Stimulated activated memory B cell treated with anti-CD40 and anti-IgM and Interleukin-4, amounts not matched to agents 10 μg/mL and 1 μg/mL and 100 μg/mL, for 72 hours (primary cell): ENCODE measurements at places on chromosomes 4 and X.

GRCh38 chr4:120731561-120731960 is 191.0 kb downstream of the PRDM5 start:
- ATAC-seq, result no peak

- no peak for ATAC-seq
Measured at GRCh38 chrX:134604701-134605311, 53.5 kb downstream of the PLAC1 start.

DNA sequence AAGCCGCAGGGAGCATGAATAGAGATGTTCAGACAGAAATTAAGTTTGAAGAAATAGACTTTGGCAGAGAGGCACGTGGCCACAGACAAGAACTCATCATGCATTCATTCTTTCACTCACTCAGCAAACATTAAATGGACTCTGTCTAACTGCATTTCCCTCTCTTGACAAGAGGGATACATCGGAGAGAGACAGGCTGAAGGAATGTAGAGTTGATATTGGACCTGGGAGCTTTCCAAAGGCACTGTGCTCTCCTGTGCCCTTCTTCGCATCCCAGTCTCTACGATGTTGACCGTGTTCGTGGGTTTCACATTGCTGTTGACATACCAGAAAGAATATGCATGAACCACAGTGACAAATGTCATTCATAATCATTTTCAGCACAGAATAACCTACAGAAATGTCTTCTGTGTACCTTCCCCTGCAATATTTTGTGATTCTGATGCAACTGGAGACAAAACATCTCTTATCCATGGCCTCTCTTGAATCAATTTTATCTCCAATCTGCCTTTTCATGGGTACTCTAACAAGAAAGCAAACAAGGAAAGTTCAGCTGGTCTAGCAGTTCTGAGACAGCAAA is 34.7 kb upstream of the CD99 start:
- no peak for ATAC-seq

- no peak for ATAC-seq
Measured at GRCh38 chr4:108031427-108032083, 41.9 kb downstream of the HADH start.

DNA sequence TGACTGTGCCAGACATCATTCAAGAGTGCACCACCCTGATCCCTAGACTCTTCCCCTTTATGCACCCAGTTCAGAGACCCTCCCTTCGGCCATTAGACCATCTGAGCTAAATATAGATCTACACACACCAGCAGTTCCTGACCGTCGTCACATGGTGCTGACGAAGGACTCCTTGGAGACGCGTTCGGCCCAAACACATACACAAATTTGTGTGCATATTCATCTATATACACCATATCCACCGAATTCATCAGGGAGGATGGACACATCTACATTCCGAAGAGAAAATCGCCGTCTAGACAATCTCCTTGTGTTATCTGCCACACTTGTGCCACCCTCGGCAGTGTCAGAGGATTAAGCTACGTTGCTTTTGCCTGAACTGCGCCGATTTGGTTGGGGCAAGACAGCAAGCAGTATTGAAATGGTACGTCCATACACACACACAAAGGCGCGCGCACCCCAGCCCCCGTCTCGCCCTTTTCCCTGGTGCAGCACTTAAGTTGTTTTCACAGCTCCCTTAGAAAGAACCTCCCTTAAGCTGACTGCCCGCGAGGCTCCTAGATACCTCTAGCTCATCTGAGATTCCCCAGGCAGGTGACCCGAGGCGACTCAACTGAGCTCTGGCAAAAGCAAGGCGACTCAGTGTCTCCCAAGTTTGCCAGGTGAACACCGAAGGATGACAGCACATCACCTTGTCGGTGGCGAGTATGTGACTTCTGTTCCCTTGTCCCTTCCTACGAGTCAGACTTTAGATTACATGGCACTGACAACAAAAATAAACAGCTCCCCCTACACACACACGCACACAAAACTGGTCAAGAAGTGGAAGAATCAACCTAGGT is 1.0 kb downstream of the RASGEF1B start:
- peak; percentile 13 for ATAC-seq

DNA sequence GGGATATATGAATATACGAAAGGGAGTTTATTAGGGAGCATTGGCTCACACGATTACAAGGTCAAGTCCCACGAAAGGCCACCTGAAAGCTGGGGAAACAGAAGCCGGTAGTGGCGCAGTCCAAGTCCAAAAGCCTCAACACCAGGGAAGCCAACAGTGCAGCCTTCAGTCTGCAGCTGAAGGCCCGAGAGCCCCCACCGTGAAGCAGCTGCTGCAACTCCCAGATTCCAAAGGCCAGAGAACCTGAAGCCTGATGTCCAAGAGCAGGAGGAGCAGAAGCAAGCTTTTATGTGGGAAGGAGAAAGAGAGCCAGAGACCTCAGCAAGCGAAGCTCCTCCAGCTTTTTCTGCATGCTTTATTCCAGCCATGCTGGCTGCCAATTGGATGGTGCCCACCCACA is 275.8 kb downstream of the PTTG2 start:
- ATAC-seq, result no peak

DNA sequence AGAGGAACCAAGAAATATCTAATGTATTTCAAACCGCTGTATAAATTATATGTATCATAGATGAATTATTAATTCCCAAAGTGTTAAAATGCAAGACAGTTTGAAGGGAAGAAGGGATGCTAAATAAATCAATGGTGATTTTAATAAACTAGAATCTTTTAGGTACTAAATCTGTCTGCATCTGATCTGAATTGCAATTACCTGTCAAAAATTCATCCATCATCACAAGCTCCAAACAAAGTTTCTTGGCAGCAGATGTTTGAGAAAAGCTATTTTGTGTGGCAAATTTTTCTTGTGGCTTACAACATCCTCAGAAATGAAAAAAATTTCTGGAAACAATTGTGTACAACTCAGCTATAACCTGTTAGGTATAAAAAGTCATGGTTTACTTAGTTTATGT is 816.0 kb upstream of the NDST4 start:
- ATAC-seq, result no peak

- no peak for ATAC-seq
Measured at GRCh38 chr4:140249351-140249750, 95.4 kb upstream of the MAML3 start.

GRCh38 chr4:48102303-48102702 is 31.7 kb downstream of the TXK start:
- no peak for ATAC-seq

DNA sequence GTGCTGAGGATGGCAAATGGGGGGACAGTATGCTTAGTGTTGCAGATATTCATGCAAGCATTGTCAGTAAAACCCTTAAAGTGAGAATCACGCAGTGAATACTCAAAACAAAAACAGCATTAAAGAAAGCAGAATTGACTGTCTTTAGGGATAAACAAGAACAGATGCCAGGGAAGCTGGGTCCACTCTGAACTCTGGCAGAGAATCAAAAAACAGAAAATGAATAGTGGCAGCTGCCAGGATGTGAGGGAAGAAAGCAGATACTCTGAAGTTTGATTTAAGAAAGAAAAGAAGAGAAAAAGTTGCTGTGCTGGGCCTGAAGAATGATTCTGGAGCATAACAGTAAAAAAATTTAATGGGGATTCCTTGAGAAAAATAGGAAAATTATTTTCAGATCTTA is 131.5 kb downstream of the GABRA2 start:
- no peak for ATAC-seq

DNA sequence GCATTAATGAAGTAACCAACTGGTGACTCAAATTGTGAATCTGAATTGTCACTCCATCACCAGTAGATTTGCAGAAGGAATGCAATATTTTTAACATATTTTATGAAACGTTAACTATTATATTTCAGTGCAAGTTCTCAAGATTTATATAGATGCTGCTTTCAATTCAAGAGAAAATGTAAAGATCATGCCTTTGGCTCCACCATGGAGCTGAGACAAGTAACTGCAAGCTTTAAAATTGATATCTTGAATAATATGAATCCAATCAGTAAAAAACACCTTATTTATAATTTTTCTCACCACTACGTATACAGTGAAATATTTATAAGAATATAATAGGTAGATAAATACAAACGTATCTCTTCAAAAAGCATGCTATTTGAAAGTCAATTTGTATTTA is 27.8 kb upstream of the GALNTL6 start:
- no peak for ATAC-seq

DNA sequence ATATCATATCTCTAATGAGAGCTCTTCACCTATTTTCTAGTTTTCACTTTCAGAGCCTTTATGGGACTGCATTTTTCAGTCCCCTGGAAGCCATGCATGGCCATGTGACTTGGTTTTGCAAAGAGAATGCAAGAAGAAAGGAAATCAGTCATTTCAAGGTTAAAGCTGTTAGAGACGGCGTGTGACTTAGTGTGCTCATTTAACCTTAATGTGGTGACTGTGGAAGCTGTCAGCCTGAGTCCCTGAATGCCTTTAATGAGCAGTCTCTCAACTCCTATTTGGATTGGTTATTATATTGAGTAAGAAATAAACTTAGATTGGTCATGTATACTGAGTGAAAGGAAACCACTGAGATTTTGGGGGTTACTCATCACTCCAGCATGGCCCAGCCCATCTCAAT is 212.7 kb downstream of the KCNIP4 start:
- ATAC-seq, result no peak

DNA sequence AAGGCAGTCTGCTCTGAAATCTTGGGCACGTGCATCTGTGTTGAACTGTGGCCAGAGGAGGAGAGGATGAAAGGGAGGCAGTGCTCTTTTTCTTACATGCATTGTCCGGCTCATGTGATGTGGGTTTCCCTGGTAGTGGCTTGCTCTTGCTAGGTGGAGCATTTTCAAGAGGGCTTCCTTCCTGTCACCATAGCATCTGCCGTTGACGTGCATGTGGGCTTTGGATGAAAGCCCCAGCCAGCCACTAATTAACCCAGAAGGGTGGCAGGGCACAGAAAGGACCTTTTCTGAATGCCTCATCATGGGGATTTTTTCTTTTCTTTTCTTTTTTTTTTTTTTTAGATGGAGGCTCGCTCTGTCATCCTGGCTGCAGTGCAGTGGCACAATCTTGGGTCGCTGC is 121.3 kb downstream of the GPR143 start:
- peak; percentile 97 for ATAC-seq

DNA sequence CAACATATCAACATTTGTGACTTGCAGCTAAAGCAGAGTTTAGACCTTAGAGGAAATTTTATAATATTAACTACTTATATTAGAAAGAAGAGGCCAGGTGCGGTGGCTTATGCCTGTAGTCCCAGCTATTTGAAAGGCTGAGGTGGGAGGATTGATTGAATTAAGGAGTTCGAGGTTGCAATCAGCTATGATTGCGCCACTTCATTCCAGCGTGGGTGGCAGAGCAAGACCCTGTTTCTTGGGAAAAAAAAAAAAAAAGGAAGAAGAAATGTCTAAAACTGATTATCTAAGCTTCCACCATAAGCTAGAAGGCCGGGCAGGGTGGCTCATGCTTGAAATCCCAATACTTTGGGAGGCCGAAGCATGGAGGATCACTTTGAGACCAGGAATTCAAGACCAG is 42.0 kb upstream of the USP9X start:
- no peak for ATAC-seq

DNA sequence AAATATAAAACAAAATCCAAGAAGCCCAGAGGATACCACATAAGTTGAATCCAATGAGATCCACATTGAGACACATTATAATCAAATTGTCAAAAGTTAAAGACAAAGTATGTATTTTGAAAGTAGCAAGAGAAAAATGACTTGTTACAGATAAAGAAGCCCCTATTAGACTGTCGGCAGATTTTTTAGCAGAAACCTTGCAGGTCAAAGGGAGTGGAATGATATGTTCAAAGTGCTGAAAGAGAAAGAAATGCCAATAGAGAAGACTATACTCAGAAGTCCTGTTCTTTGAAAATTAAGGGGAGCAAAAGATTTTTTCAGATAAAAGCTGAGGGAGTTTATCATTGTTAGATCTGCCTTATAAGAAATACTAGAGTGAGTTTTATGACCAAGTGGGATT is 148.9 kb upstream of the EPHA5 start:
- no peak for ATAC-seq

DNA sequence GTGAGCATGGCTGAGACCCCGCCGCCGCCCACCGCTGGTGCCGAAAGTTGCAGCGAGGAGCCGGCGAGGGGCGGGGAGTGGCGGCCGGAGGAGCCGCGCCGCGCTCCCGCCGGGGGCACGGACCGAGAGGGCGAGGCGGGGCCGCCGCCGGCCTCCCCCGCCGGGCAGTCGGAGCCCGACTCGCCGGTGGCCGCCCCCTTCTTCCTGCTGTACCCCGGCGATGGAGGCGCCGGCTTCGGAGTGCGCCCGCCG is 16.5 kb downstream of the UTP3 start:
- peak; percentile 55 for ATAC-seq
